Stimulated activated CD8-positive, alpha-beta memory T cell treated with anti-CD3 and anti-CD28 coated beads, Interleukin-4, amount 100 ng/mL, for 1 hour (primary cell): ENCODE measurements at places on chromosomes 3 and 15.

GRCh38 chr3:169498336-169498735, 165.2 kb downstream of the MECOM start:
- DNase-seq = no peak

- DNase-seq = no peak
These were observed 66.4 kb downstream of the B3GALNT1 start for GRCh38 chr3:161038725-161039124.

GRCh38 chr3:160400030-160400701, 716 bp downstream of the SMC4 start:
- no peak for DNase-seq

DNA sequence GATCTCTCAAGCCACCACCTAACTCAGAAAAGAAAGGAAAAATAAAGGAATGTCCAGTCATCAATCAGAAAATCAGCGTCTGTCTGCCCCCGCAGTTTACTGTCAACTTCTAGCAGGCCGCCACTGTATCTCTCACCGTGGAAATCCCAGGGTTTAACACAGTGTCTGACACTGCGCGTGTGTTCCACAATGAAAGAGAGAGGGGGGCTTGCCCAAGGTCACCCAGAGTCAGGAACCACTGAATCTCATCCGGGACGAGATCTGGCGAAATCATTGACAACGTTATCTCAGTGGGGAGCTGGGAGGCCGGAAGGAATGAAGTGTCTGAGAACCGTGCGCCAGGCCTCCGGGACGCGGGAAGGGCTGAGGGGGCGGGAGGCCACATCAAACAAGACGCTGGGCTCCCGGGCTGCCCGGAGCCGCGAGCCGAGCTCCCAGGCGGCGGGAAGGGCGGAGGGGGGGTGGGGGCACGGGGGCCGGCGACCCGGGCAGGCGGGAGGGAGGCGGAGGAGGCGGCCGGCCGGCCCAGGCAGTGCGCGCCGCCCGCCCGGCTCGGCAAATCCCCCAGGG, 2.2 kb upstream of the HES1 start:
- DNase-seq = no peak

DNA sequence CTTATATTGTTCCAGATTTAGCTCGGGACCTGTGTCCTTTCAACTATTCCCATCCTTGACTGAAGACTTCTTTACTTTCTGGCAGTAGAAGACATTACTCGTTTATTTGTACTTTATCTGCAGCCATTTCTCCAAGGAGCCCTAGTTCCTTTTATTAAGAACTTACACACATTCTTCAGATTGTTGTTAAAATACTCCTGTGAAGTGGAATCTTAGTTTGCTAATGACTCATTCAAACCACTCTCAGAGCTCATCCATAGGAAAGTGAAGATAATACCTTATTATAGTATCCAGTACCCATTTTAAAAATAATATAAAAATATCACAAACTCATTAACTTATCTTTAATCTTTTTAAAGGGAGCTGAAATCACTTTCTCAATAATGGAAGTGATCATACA, 63.5 kb downstream of the C3orf70 start:
- no peak for DNase-seq

GRCh38 chr3:187211532-187212195, 14.4 kb downstream of the RTP1 start:
- no peak for DNase-seq

- DNase-seq = no peak
These were observed 16.2 kb downstream of the ADAMTS7 start for GRCh38 chr15:78795043-78795442.

GRCh38 chr3:114496874-114497273, 203.0 kb downstream of the TIGIT start:
- no peak for DNase-seq

DNA sequence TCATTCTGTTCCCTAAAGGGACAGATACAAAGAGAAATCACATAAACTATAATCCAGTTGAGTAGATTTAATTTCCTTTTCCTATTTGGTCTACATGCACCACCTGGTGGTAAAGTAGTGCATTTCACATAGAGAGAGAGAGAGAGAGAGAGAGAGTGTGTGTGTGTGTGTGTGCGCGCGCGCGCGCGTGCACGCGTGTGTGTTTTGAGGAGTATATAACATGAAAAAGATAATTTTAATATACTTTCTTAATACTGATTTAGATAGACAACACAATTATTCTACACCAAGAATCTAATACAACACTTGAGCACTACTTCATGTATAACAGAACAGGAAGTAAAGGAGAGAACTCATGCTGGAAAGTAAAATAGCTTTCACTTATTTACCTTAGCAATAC, 1.1 kb upstream of the FGF7 start:
- DNase-seq = no peak

DNA sequence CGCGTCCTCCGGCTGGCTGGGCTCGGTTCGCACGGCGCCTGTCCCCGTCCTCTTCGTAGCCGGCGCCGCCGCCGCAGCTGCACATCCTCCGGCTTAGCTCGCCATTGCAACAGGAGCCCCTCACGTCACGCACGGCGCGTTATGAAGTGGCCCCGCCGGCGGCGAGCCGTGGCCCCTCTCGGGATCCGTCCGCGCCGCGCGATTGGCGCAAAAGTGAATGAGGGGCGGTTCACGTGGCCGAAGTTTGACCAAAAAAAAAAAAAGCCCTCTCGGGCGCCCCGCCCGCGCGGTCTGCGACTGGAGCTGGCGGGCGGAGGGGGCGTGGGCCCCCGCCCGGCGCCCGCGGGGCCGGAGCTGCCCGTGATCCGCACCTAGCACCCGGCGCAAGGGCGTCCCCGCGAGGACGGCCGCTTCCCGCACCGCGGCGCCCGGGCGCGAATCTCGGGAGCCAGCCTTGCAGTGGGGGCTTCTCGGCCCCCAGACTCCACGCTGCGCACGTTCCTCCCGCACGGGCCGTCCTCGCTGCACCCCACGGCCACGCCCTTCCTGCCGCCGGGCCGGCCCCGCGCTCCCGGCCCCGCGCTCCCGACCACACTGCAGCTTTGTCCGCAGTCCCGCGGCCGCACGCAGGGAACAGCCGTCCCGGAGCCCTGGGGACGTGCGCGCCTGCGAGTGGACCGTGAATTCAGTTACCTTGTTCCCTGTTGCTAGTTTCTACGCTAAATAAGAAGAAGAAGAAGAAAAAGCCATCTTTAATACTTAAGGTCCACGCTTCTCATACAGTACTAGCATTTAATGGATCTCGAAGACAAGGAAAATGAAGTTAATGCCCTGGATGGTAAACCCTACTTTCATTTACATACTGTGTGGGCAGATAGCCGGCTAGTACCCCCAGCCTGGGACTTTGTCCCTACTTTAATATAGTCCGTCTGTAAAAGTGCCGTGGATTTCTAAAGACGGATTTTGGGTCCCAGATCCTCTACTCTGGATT, at the start of gene CHSY1:
Gene CHSY1, minus strand, starts transcription at position 219 of the 991 bp plus-strand sequence. CDS start 592 bp downstream, outside the sequence.
- peak; percentile 68 for DNase-seq

GRCh38 chr3:149703466-149703865, 45.6 kb upstream of the WWTR1 start:
- DNase-seq = no peak

DNA sequence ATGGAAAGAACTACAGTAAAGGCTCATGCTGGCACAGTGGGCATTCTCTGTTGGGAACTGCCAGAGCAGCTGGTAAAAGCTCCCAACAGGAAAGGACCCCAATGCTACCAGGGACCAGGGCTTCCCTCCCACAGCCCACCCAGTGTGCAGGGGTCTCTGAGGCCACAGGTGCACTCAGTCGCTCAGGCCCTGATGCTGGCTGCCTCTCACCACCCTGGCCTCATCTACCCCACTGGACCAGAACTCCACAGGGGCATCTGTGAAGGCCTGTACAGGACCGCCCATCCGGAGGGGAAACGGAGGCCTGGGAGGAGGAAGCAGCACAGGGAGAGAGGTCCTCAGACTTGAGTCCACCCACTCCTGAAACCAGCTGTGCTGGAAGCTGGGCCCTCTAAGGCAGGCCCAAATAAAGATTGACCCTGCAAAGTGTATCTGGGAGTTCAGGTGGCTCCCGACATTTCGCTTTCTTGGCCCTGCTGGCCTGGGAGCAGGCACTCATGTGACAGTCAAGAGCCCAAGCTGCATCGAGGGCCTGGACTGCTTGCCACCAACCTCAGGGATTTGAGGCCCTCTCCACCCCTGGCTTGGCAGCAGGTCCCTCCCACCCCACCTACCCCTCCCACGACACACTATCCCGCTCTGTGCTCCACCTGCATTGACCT, 12.7 kb downstream of the KLF15 start:
- DNase-seq = no peak

DNA sequence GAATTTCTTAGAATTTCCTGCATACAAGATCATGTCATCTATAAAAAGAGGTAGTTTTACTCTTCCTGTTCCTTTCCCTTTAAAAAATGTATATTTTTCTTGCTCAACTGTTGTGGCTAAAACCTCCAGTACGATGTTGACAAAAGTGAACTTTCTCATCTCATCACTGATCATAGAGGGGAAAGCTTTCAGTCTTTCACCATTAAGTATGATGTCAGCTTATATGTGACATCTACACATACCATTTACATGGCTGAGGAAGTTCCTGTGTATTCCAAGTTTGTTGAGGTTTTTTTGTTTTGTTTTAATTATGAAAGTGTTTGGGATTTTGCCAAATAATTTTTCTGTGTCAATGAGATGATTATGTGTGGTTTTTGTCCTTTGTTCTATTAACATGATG, 173.6 kb downstream of the PLD1 start:
- no peak for DNase-seq

- DNase-seq = no peak
These were observed 427.9 kb upstream of the AGTR1 start for GRCh38 chr3:148269816-148270215.

GRCh38 chr3:101963902-101964362, 114.6 kb downstream of the NFKBIZ start:
- DNase-seq = no peak

DNA sequence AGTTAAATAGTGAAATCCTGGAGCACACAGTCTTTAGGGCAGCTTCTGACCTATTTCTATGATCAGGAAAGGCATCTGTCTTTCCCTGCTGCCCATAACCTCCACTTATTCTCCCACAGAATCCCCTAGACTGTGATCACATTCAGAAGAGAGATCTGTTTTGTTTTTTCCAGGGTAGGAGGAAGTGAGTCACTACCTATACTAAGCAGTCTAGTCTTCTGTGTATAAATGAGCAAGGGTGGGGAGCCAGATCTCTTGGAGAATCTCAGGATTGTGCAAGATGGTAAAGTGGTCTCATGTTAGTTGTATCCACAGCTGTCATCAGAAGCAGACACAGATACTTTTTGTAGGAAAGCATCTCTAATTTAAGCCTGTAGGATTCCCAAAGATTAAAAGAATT, 11.8 kb upstream of the FBXO22 start:
- no peak for DNase-seq

DNA sequence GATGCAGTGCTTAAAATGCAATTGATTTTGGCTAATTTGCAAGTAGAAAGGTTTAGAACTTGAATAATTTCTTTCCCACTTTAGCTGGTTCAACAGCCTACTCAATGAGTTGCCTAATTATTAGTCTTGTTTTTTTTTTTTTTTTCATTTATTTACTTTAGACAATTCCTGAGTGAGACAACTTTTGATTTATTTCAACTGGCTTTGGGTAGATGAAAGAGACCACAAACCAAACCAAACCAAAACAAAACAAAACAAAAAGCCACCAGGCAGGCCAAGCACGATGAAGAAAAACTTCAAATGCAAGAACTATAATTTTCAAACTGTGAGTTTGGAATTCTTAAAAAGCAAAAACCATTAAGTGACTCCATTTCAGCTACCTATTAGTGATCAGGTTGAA, 469.9 kb downstream of the GBE1 start:
- no peak for DNase-seq

- DNase-seq = no peak
These were observed 46.9 kb upstream of the FGD5 start for GRCh38 chr3:14771593-14772497.

- DNase-seq = no peak
These were observed 26.7 kb downstream of the SCG3 start for GRCh38 chr15:51708013-51708412.

DNA sequence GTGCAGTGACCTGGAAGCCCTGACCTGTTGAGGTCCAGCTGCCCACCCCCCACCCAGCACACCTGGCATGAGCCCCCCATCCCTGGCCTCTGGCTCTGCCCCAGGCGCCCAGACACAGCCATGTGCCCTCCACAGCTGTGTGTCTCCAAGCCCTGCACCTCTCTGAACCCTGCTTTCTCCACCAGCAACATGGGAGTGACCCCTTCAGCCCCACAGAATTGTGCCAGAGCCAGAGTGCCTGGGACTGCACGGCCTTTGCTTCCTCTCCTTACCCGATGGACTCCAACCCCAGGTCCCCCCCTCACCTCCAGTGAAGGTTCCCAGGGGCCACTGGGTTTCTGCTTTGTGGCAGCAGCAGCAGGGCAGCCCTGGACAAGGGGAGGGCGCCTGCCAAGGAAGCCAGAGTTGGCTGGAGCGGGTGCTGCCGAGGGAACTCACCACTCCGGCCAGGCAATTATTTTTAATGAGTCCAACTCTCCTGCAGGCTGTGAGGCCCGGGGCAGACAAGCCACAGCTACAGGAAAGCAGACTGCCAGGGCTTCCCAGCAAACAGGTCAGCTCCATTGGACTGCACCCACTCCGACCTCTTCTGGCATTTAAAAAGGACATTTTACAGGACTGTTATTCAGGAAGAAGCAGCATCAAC, 24.1 kb downstream of the PRR20G start:
- DNase-seq = no peak

DNA sequence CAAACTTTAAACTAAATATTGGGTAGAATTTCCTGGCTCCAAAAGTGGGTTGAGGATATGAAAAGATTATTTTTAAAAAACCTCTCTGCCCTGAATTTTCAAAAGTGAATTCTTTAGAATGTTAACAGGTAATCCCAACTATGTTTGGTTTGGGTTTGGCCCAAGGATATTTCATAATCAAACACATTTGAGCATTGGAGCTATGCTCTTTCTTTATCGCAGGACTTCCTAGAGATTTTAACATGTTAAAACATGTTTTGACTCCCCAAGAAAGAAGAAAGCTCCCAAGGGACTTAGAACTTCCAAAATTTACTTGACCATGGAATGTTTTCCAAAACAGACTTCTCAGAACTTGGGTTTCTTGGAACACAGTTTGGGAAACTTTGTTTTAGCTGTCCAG, 75.6 kb upstream of the SYNPR start:
- DNase-seq = no peak

DNA sequence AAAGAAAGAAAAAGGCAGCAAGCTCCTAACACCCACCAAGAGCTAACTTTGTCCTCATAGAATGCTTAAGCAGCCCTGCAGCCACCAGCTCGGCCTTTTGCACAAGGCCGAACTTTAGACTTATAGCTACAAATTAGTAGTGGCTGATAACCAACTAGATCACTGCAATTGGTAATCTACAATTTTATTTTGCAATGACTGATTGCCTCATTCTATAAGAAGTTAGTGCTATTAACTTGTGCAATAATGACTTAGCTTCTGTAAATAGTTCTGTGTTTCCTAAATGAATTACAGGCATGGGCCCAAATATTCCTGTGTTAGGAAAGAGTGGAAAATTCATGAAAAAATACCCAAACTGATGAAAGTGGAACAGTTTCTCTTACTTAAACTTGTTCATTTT, 284.8 kb upstream of the CFAP20DC start:
- DNase-seq = no peak

- no peak for DNase-seq
These were observed 226.0 kb upstream of the CHRM5 start for GRCh38 chr15:33742306-33742705.

GRCh38 chr3:2984831-2985220, 125.3 kb downstream of the IL5RA start:
- DNase-seq = no peak

GRCh38 chr3:190486908-190487607, 26.8 kb upstream of the IL1RAP start:
- DNase-seq = no peak
